Activated CD4-positive, alpha-beta T cell treated with anti-CD3 and anti-CD28 coated beads, Interleukin-2, amount 10 ng/mL, durations not matched to agents 24 days and 14 days (primary cell): ENCODE measurements at places on chromosomes 3 and 15. TPM values are rescaled to one million over a fixed set of nuclear protein-coding genes. Genes with fewer than 3 reads are reported as not detected.

Gene TXNRD3
- 1.3 and 1.5 TPM in 2 replicates for total RNA-seq

Gene PARL
- total RNA-seq, result 89.5 and 91.4 TPM in 2 replicates

Gene SLC30A4
- total RNA-seq, result 0.90 and 1.2 TPM in 2 replicates

Gene WDR72
- total RNA-seq, result not detected in 2 replicates

Gene TRIM71
- total RNA-seq, result 0.05 and 0.07 TPM in 2 replicates

Gene TM4SF1
- 0.26 and 0.28 TPM in 2 replicates for total RNA-seq

Gene ECT2
- 36.2 and 40.4 TPM in 2 replicates for total RNA-seq

Gene MRPL46
- total RNA-seq, result 49.1 and 51.9 TPM in 2 replicates

Gene FAM240A
- not detected in 2 replicates for total RNA-seq

Gene ITPR1
- 84.5 and 85.2 TPM in 2 replicates for total RNA-seq

Gene FGF7
- total RNA-seq, result not detected in 2 replicates

Gene LMAN1L
- total RNA-seq, result 0.33 and 0.36 TPM in 2 replicates

Gene GP5
- total RNA-seq, result 0.12 and 0.26 TPM in 2 replicates

Gene TLE3
- total RNA-seq, result 111 and 118 TPM in 2 replicates

Gene ADAMTS9
- total RNA-seq, result not detected in 2 replicates

Gene LMLN
- 5.5 and 5.9 TPM in 2 replicates for total RNA-seq

Gene PLA1A
- total RNA-seq, result 0.26 and 0.31 TPM in 2 replicates

Gene NR2E3
- total RNA-seq, result not detected in 2 replicates

Gene TRAIP
- total RNA-seq, result 27.1 and 30.4 TPM in 2 replicates

Gene PLA2G4F
- total RNA-seq, result not detected in 2 replicates

Gene GOLGA6L7
- total RNA-seq, result not detected in 2 replicates

Gene SERINC4
- 0.28 and 0.33 TPM in 2 replicates for total RNA-seq

Gene PAQR5
- not detected in 2 replicates for total RNA-seq

Gene SOX14
- total RNA-seq, result not detected in 2 replicates

Gene CLRN1
- not detected in 2 replicates for total RNA-seq

Gene FETUB
- total RNA-seq, result not detected in 2 replicates

Gene FBXW12
- 0.14 and 0.28 TPM in 2 replicates for total RNA-seq

Gene PLSCR5
- not detected in 2 replicates for total RNA-seq

Gene MUSTN1
- total RNA-seq, result 0.43 and 0.54 TPM in 2 replicates

Gene HRG
- not detected in 2 replicates for total RNA-seq

Gene CCRL2
- total RNA-seq, result 1.7 and 1.9 TPM in 2 replicates

Gene DISP2
- 0.02 and 0.05 TPM in 2 replicates for total RNA-seq

Gene VGLL3
- not detected in 2 replicates for total RNA-seq

Gene SCN10A
- not detected in 2 replicates for total RNA-seq

Gene PTH1R
- total RNA-seq, result not detected in 2 replicates

Gene CP
- not detected in 2 replicates for total RNA-seq

Gene PFKFB4
- 38.2 and 44.0 TPM in 2 replicates for total RNA-seq
